Activated CD8-positive, alpha-beta T cell treated with anti-CD3 and anti-CD28 coated beads for 36 hours (primary cell): ENCODE measurements at places on chromosomes 1 and 21. TPM values are rescaled to one million over a fixed set of nuclear protein-coding genes. Genes with fewer than 3 reads are reported as not detected.

The SLFNL1 gene
- 0.22 TPM for total RNA-seq

DNA sequence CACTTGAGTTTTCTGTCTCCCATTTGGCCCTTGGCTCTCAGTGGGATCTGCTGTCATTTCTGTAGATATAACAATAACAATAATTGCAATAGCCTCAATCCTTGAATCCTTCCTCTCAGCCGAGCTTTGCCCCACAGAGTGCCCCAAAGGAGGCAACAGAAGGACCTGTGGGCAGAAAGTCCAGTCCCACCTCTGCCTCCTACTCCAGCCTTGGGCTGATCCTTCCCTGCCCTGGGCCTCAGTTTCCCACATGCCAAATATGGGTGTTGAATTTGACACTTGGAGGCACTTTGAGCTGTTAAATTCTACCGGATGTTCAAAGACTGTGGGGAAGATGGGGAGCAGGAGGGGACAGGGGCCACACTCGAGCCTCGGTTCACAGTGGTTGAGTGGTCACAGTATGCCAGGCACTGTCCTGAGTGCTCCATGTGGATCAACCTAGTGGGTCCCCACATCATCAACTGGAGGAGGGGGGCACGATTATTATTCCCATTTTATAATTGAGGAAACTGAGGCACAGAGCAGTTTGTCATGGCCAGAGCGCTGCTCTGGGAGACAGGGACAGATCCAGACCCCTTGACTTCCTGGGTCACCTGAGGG lies 307.1 kb downstream of the MATN1 start:
- no peak overlapping the region for H3K4me3 ChIP-seq
- H3K36me3 ChIP-seq: no peaks in the 10 kb centered on the region
- H3K27me3 ChIP-seq: peaks cover 3% of the 10 kb centered on the region
- DNase-seq: no peak
- no peak overlapping the region for H3K27ac ChIP-seq

GRCh38 chr1:31435471-31436409 lies 22.7 kb downstream of the SERINC2 start:
- H3K4me1 ChIP-seq: no peaks in the 10 kb centered on the region
- H3K27me3 ChIP-seq: no peaks in the 10 kb centered on the region
- H3K27ac ChIP-seq: no peak overlapping the region
- H3K36me3 ChIP-seq: no peaks in the 10 kb centered on the region
- no peak for DNase-seq

- H3K27me3 ChIP-seq: peaks cover 31% of the 10 kb centered on the region
- no peaks in the 10 kb centered on the region for H3K4me1 ChIP-seq
- no peak overlapping the region for H3K27ac ChIP-seq
- no peak for DNase-seq
- no peak overlapping the region for H3K4me3 ChIP-seq
Measured at GRCh38 chr1:22406722-22407495, 44.7 kb upstream of the ZBTB40 start.

DNA sequence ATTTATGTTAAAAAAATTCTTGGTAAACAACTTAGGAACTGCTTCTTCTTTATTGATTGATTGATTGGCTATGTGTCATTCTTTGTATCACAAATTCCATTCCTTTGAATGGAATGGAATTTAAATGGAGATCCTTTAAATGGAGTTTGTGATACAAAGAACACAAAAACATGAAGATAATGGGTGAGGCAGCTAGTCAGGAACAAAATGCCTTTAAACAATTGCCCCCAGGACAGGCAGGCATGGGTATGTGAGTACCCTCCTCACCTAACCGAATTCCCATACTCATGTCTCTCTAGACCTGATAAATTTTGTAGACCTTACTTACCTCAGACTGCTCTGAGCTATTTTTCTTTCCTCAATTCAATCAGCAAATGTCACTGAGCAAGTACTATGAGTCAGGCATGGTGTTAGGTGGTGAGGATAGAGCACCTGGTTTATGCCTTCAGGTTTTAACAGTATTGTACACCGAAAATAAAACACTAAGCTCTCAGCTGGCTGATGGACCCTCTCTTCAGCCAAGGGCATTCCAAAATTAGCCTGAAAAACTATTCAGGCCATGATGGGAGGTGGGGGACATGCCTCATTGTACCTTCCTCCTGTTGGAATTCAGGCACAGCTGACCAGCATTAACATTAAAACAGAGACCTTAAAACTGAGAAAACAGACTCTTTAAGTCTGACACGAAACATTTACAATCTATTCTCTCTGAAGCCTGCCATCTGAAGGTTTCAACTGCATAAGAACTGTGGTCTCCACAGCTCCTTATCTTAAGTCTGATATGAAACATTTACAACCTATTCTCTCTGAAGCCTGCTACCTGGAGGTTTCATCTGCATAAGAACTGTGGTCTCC lies 58.9 kb downstream of the OLFML3 start:
- H3K27me3 ChIP-seq: no peaks in the 10 kb centered on the region
- no peaks in the 10 kb centered on the region for H3K4me1 ChIP-seq
- no peaks in the 10 kb centered on the region for H3K36me3 ChIP-seq
- H3K4me3 ChIP-seq: no peak overlapping the region
- no peak for DNase-seq

GRCh38 chr1:192631749-192632148 lies 4.2 kb upstream of the RGS13 start:
- H3K36me3 ChIP-seq: no peaks in the 10 kb centered on the region
- peaks cover 6% of the 10 kb centered on the region for H3K27me3 ChIP-seq
- no peaks in the 10 kb centered on the region for H3K4me1 ChIP-seq

The C2CD4D gene
- 1.3 TPM for total RNA-seq

The INSRR gene
- 0.54 TPM for total RNA-seq

The MYOG gene
- not detected for total RNA-seq

GRCh38 chr1:18901952-18902522 lies 318 bp downstream of the ALDH4A1 start:
- H3K36me3 ChIP-seq: no peaks in the 10 kb centered on the region
- H3K27me3 ChIP-seq: no peaks in the 10 kb centered on the region
- peaks cover 22% of the 10 kb centered on the region for H3K4me1 ChIP-seq
- peak; percentile 27 for DNase-seq

- H3K4me3 ChIP-seq: peak overlapping the region; percentile 66
- H3K36me3 ChIP-seq: no peaks in the 10 kb centered on the region
- DNase-seq: peak; percentile 75
- peaks cover 22% of the 10 kb centered on the region for H3K4me1 ChIP-seq
- H3K27me3 ChIP-seq: peaks cover 6% of the 10 kb centered on the region
- H3K27ac ChIP-seq: no peak overlapping the region
Measured at GRCh38 chr1:2046174-2046917, 3.9 kb upstream of the PRKCZ start.

The ETV3L gene
- total RNA-seq: not detected

GRCh38 chr1:221532071-221532773 lies 209.7 kb downstream of the DUSP10 start:
- H3K4me1 ChIP-seq: no peaks in the 10 kb centered on the region
- H3K27me3 ChIP-seq: peaks cover 29% of the 10 kb centered on the region
- no peak overlapping the region for H3K27ac ChIP-seq
- no peak overlapping the region for H3K4me3 ChIP-seq
- DNase-seq: no peak
